ACHN (cell line): ENCODE measurements at places on chromosomes 6 and 20.
A peak's percentile ranks its signal among the peaks of the same experiment; 100 is the strongest.

GRCh38 chr20:53071833-53072232 is 99.7 kb downstream of the TSHZ2 start:
- no peak for DNase-seq

DNA sequence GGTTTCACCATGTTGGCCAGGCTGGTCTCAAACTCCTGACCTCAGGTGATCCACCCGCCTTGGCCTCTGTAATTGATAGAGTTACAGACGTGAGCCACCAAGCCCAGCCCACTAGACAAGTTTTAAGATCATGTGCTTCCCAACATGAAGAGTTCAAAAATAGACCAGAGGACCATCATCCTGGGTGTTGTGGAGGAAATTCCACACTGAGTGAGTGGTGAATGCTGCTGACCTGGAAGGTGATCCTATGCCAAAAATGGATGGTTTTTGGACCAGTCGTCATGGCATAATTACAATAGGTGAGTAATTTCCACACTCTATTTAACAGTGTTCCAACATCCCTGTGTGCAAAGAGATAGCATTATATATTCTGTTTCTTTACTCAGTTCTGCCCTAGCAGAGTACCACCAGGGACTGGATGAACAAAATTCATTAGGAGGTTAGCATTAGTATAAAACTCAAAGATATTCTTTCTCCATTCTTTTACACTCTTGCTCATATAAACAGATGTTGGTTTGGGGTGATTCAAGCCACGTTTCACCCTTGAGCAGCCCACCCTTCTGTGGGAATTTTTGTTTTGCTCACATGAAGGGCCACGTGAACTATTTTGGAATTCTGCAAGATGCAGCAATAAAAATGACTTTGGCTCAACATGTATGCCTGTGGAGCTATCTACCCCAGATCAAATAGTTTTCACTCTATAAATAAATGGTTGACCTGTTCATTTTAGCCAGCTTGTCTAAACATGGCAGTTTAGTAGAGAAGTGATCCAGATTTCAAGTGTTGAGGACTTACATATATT is 206.2 kb upstream of the TCF21 start:
- no peak for DNase-seq

- DNase-seq: no peak
Observed at GRCh38 chr20:55009066-55009465, 533.7 kb downstream of the DOK5 start.

- no peak for DNase-seq
Observed at GRCh38 chr6:62803094-62803493, 408.2 kb upstream of the FKBP1C start.

- peak; percentile 8 for DNase-seq
Observed at GRCh38 chr6:25354078-25354932, 75.1 kb downstream of the CARMIL1 start.

DNA sequence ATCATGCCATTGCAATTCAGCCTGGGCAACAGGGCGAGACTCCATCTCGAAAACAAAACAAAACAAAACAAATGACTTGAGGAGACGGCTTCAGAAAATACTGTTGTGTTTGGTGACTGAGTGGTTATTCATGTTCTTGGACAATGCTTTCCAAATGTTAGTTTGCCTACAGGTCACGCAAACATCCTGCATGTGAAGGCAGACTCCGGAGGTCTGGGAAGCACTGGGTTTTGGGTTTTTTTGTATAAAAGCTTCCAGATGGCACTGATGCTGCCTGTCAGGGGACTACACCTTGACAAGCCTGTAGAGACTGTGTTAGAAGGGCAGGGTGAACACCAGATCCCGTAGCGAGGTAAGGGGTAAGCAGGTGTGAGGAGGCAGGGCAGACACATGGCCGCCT is 81.7 kb downstream of the THBS2 start:
- DNase-seq: no peak

DNA sequence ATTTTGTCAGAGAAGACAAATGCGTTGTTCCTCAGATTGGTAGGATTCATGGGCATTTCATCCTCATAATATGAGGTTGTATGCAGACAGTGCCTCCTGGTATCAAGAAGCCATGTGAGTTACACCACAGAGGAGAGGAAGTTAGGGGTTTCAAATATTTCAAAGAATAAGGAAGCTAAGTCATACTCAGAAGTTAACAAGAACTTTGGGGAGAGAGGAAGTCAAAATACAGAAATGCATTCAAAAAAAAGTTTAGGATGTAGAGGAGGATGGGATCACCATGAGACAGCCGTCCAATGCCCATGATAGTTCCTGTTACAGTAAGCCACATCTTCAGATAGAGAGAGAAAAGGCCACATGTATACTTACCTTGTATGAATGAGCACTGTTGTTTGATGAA is 22.3 kb downstream of the HLA-DOB start:
- no peak for DNase-seq

DNA sequence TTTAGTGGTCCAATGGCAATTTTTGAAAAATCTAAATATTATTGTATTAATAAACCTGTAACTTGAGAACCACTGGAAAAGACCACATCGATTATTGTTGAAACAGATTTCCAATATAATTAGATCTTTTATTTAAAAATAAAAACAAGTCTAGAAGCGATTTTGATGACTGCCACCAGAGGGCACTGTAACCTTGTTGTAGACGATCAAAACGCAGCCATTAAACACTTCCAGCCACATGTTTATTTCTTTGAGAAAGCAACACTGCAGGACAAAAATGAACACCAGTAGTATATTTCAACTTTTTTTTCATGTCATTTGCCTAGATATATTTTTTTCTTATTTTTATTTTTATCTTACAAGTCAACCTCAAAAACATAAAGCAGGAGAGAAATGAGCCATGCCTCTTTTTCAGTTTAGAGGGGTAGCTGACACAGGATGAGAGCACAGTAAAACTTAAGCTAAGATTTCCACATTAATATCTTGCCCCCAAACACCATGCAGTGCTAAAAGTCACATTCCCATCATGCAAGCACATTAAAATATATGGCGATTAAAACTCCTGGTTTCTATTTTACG is 115.4 kb downstream of the OPRM1 start:
- DNase-seq: peak; percentile 54

GRCh38 chr20:31707994-31708735 is 14.5 kb downstream of the BCL2L1 start:
- no peak for DNase-seq

DNA sequence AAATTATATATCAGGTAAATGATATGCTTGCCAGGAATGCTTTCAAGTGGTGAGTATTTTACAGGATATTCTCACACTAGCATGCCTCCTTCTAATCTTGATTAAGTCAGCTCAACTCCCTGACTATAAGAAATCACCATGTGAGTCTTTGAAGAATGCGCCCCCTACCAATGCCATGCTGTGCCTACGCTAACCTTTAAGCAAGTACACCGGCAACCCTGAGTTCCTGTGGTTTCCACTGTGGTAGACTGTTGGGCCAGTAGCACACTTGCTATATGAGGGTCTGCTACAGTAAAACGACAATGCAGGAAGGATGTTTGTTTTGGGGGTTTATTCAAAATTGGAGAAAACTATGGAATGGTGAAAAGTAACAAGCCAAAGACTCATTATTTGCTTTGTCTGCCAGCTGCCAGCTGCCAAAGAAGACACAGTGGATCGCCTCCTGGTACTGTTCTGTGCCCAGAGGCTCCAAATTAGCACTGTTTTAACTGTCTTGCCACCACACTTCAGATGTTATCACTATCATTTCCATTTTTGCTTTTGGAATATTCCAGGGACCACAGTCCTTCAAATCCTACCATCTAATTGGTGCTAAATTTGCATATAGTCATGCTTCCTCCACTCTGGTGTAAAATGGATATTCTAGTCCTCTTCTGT is 333.5 kb downstream of the RNGTT start:
- DNase-seq: peak; percentile 18

DNA sequence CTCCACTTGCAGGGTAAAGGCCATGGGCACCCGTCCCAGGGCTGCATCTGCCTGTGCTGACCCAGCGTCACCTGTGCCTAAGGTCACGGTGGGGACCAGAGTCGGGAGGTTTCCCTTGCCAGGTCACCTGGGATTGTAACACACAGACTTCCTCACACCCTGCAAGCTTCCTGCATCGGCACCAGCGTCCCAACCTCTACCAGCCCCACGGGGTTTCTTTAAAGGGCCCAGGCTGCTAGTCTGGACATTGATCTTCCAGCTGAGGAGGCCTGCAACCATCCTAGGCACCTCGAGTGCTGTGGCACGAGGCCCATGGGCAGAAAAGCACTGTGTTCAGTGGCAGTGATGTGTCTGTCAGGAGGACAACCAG is 12.6 kb downstream of the ACSS1 start:
- no peak for DNase-seq

DNA sequence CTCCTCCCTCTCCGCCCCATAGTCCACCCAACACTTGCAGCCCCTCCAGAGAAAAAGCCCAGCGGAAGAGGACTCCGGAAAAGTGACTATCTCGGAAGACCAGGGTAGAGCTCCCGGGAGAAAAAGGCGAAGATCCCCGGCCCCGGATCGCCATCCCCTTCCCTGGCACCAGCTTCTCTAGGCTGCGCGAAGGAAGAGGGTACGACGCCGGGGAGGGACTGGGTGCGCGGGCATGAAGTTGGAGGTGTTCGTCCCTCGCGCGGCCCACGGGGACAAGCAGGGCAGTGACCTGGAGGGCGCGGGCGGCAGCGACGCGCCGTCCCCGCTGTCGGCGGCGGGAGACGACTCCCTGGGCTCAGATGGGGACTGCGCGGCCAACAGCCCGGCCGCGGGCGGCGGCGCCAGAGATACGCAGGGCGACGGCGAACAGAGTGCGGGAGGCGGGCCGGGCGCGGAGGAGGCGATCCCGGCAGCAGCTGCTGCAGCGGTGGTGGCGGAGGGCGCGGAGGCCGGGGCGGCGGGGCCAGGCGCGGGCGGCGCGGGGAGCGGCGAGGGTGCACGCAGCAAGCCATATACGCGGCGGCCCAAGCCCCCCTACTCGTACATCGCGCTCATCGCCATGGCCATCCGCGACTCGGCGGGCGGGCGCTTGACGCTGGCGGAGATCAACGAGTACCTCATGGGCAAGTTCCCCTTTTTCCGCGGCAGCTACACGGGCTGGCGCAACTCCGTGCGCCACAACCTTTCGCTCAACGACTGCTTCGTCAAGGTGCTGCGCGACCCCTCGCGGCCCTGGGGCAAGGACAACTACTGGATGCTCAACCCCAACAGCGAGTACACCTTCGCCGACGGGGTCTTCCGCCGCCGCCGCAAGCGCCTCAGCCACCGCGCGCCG is 822 bp downstream of the FOXQ1 start:
- no peak for DNase-seq

DNA sequence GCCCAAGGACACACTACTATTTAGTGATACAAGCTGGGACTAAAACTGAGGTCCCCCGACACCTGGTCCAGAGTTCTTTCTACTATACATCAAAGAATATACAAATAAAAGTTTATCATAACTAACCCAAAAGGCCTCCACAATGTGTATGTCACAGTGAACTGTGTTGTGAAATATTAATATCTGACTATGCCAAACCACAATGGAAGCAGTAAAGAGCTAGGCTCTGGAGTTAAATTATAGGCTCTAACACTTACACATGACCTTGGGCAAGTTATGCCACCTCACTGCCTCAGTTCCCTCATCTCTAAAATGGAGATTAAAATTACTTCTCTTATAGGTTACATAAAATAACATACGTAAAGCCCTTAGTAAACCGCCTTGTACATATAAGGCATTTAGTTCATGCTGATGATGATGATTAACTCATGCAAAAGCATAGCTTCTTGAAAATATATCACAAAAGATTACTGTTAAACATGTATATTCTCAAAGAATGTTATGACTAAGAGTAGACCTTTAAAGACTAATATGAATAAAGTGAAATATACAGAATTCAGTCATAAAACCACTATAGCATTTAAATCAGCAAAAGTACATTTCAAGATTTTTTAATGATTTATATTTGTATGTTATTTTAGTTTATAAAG is 5.7 kb downstream of the SUPT3H start:
- DNase-seq: no peak

DNA sequence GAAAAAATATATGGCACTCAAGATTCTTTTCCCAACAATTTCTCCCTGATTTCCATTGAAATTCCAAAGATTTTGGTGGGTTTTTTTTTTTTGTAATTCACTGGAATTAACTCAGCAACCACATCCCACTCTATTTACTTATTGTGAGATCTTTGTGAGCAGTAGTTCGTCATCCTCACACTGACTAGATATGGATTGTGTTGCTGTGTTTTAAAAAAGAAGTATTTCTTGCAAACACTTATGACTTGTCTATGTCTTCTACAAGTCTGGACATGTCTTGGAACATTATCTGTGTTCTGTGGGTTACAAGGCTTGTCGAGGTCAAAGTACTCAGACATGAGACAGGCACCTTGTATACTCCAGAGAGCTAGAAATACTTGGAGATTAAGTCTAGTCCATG is 7.3 kb upstream of the TENT5A start:
- peak; percentile 2 for DNase-seq

- DNase-seq: no peak
Observed at GRCh38 chr20:40673442-40673841, 15.6 kb downstream of the MAFB start.

GRCh38 chr6:12017876-12018401 is 5.8 kb downstream of the HIVEP1 start:
- DNase-seq: no peak

- DNase-seq: no peak
Observed at GRCh38 chr20:60649541-60649940, 602.5 kb upstream of the CDH4 start.

- DNase-seq: no peak
Observed at GRCh38 chr6:87572883-87573282, 16.9 kb downstream of the RARS2 start.

- DNase-seq: peak; percentile 74
Observed at GRCh38 chr6:110944681-110945151, 13.8 kb upstream of the GTF3C6 start.

- DNase-seq: no peak
Observed at GRCh38 chr6:36069573-36069972, 42.0 kb downstream of the MAPK14 start.

- no peak for DNase-seq
Observed at GRCh38 chr6:51273228-51273961, 454.7 kb downstream of the TFAP2B start.

DNA sequence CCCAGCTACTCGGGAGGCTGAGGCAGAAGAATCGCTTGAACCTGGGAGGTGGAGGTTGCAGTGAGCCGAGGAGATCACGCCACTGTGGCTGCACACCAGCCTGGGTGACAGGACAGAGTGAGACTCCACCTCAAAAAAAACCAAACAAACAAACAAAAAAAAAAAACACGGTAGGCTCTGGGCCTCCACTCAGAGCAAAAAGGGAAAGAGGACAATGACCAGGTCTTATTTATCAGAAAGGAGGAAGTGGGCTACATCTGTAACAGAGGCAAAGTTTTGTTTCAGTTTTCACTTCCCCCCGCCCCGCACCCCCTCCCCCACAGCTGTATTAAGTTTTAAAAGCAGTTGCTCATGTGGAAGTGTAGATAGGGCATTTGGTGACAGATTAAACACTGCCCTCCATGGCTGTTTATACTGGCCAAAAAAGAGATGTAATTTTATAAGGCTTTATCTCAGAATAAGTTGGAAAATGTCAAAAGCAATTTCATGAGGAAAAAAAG is 114.6 kb downstream of the RCAN2 start:
- no peak for DNase-seq

GRCh38 chr6:16503241-16503775 is 258.0 kb downstream of the ATXN1 start:
- no peak for DNase-seq

- no peak for DNase-seq
Observed at GRCh38 chr6:94144807-94145206, 725.4 kb upstream of the EPHA7 start.

GRCh38 chr6:136706430-136706829 is 85.8 kb downstream of the MAP3K5 start:
- no peak for DNase-seq

- DNase-seq: peak; percentile 80
Observed at GRCh38 chr20:36754656-36755222, 8.8 kb upstream of the NDRG3 start.
